Mesothelial cell of epicardium (in vitro differentiated cells): ENCODE measurements at places on chromosomes 16 and 17. TPM values are rescaled to one million over a fixed set of nuclear protein-coding genes. Genes with fewer than 3 reads are reported as not detected.

GRCh38 chr16:48608871-48609651, 919 bp downstream of the N4BP1 start:
- peak overlapping the region; percentile 92 for H3K27ac ChIP-seq
- H3K27me3 ChIP-seq, result no peaks in the 10 kb centered on the region
- no peak for DNase-seq
- H3K4me3 ChIP-seq, result no peak overlapping the region
- H3K36me3 ChIP-seq, result no peaks in the 10 kb centered on the region
- H3K4me1 ChIP-seq, result peaks cover 23% of the 10 kb centered on the region

GRCh38 chr16:78990309-78990701, 610.2 kb downstream of the MAF start:
- peaks cover 2% of the 10 kb centered on the region for H3K27me3 ChIP-seq
- no peaks in the 10 kb centered on the region for H3K36me3 ChIP-seq
- H3K27ac ChIP-seq, result no peak overlapping the region
- DNase-seq, result no peak

Gene ZG16B
- total RNA-seq, result 0.51 to 1.5 TPM (median 0.70 TPM) in 3 replicates

GRCh38 chr16:28999577-28999976, 14.7 kb downstream of the LAT start:
- H3K36me3 ChIP-seq, result no peaks in the 10 kb centered on the region
- DNase-seq, result no peak
- H3K27me3 ChIP-seq, result peaks cover 27% of the 10 kb centered on the region
- no peak overlapping the region for H3K4me3 ChIP-seq
- no peaks in the 10 kb centered on the region for H3K4me1 ChIP-seq

Gene AATK
- total RNA-seq, result 14.8 to 17.3 TPM (median 15.2 TPM) in 3 replicates

GRCh38 chr17:56912105-56912999, 1.5 kb downstream of the TRIM25 start:
- H3K4me1 ChIP-seq, result peaks cover 24% of the 10 kb centered on the region
- no peak overlapping the region for H3K27ac ChIP-seq
- peaks cover 11% of the 10 kb centered on the region for H3K36me3 ChIP-seq
- peak overlapping the region; percentile 91 for H3K4me3 ChIP-seq
- no peaks in the 10 kb centered on the region for H3K27me3 ChIP-seq

DNA sequence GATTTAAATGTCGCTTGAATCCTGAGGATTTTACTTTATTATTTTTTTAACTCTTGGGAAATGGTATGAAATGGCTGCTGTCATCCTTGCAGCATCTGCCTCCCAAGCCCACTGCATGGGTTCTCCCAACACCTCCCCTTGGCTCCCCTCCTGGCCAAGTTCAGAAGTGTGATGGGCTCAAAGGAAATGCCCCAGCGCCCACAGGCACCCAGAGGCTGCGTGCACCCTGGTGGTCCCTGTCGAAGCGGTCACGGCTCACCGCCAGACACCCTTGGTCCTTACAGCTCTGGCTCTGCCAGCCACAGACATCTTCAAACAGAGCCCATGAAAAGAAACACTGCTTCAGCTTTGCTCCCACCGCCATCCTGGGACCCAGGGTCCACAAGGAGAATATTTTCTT, 334.7 kb downstream of the SOX9 start:
- no peaks in the 10 kb centered on the region for H3K27me3 ChIP-seq
- no peak overlapping the region for H3K4me3 ChIP-seq
- H3K36me3 ChIP-seq, result no peaks in the 10 kb centered on the region

Gene BEAN1
- 0.82 to 1.1 TPM (median 1.0 TPM) in 3 replicates for total RNA-seq

DNA sequence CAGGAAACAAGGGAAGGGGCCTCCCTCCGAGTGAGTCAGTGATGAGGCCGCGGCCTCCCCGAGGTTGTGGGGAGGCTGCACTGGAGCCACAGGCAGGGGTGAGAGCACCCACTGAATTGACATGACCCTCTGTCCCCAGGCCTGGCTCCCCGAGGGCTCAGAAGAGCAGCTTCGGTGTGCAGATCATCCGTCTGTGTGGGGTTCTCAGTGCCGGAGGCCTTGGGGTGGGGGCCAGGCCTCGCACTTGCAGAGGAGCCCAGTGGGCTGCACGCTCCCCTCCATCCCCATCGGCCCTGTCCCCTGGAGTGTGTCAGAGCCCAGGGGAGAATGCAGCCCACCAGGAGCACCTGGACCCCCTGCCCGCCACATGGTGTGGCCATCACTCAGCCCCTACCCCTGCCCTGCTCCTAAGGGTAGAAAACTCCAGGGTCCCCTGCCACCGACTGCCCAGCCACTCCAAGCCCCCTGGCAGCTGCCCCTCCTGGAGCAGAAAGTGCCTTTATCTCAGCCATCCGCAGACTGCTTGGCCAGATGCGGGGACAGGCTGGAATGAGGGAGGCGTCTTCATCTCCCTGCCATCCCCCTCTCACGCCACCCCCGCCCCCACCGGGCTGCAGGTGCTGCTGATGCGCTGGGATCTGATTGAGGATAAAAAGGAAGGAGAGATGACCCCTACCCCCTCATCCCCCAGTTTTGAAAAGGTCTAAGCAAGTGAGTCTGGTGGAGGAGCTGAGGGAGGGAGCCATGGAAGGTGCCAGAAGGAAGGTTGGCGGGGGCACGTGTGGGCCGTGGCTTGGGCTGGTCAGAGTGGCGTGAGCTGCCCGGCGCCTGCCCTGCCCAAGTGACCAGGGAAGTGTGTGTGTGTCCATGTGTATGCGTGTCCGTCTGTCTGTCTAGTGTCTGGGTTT, 358.3 kb downstream of the SEC14L1 start:
- peaks cover 24% of the 10 kb centered on the region for H3K36me3 ChIP-seq
- H3K4me3 ChIP-seq, result no peak overlapping the region
- no peaks in the 10 kb centered on the region for H3K4me1 ChIP-seq
- no peaks in the 10 kb centered on the region for H3K27me3 ChIP-seq
- peak overlapping the region; percentile 16 for H3K27ac ChIP-seq
- no peak for DNase-seq

Gene ITGAX
- not detected in 3 replicates for total RNA-seq

Gene OSGIN1
- 2.2 to 2.5 TPM (median 2.3 TPM) in 3 replicates for total RNA-seq

- no peak for DNase-seq
- H3K36me3 ChIP-seq, result no peaks in the 10 kb centered on the region
- H3K27me3 ChIP-seq, result no peaks in the 10 kb centered on the region
- peaks cover 61% of the 10 kb centered on the region for H3K4me1 ChIP-seq
These were observed 16.5 kb upstream of the TMEM92 start for GRCh38 chr17:50257676-50258224.

DNA sequence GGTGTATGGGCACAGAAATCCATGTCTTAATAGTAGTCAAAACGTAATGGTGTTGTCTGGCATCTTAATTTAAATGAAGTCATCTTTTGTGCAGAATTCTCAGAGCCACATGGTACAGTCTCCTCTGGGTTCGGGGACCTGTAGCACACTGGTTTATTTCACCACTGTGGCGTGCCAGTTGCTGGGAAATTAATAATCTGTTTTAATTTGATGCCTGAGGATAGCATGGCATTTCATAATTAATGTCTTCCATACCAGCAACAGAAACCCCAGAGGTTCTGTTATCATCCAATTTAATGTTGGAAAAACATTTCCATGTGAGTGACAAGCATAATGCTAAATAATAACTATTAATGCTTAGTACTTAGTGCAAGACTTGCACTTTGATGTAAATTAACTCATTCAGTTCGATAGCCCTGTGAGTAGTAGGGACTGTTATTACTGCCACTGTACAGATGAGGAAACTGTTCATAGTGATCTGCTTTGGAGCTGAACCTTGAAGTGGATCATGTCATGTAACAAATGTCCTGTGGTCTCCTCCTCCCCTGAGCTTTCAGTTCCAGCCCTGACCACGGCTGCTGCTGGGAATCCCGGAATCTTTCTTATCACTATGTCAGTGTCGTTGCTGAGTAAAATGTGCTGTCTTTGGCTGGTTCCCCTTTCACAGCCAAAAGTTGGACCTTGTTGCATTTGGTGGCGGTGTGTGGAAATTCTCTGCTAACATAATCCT, 51.2 kb downstream of the SNX29 start:
- peaks cover 7% of the 10 kb centered on the region for H3K36me3 ChIP-seq
- H3K4me1 ChIP-seq, result no peaks in the 10 kb centered on the region
- no peak for DNase-seq
- H3K27me3 ChIP-seq, result no peaks in the 10 kb centered on the region

Gene CEP295NL
- 3.2 to 4.2 TPM (median 3.8 TPM) in 3 replicates for total RNA-seq

- H3K27ac ChIP-seq, result no peak overlapping the region
- H3K4me3 ChIP-seq, result no peak overlapping the region
- DNase-seq, result no peak
These were observed 17.8 kb upstream of the CRK start for GRCh38 chr17:1473841-1474240.

DNA sequence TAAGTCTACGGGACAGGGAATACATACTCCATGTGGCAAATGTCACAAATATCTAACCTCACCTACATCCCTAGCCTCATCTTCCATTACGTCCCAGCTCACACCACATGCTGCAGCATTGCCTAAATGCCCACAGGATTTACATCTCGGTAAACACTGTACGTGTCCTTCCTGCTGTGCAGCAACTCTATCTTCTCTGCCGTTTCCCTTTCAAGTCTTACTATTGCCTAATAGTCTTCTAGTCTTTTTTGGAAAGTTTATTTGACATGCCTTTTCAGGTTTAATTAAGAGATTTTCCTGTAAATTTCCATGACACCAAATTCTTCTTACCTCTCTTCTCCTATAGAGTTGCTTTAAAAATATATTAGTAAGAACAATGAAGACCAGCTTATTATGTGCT, 120.5 kb downstream of the HS3ST4 start:
- H3K27ac ChIP-seq, result no peak overlapping the region
- DNase-seq, result no peak
- H3K4me1 ChIP-seq, result no peaks in the 10 kb centered on the region
- H3K36me3 ChIP-seq, result no peaks in the 10 kb centered on the region
- no peak overlapping the region for H3K4me3 ChIP-seq

Gene TP53TG3
- total RNA-seq, result not detected in 3 replicates

Gene C16orf54
- not detected in 3 replicates for total RNA-seq
